ENCODE measurements at places on chromosomes 2 and 18.
A peak's percentile ranks its signal among the peaks of the same experiment; 100 is the strongest.

DNA sequence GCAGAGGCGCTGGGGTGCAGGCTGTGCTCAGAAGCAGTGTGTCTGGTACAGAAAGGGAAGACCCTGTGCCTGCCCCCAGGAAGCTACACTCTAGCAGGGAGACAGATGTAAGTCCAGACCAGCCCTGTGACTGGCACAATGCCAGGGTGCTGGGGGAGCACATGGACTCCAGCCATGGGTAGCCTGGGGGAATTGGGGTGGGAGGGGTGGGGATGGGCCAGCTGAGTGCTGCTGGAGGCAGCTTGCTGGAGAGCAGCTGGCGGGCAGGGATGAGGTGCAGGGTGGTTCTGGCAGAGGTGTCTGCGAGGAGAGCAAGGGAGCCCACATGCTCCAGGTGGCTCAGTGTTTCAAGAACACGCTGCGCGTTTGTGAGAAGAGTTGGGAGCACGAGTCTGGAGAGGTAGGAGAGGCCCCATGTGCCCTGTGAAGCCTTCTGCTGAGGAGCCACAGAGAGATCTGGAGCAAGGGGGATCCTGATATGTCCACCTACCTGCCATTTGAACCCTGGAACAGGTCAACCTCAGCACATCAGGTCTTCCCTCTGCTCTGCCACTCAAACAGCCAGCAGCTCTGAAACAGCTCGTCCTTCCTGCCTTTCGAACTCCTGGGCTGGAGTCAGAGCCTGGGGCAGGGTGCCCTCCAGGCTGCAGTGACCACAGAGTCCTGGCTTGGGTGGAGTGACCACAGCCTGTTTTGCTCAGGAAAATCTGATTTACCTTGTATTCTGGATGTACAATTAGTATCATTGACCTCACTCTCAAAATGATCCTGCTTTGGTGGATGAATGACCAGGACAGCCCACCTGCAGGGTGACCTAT lies 15.1 kb downstream of the ALLC start:
- DNase-seq: no peak

DNA sequence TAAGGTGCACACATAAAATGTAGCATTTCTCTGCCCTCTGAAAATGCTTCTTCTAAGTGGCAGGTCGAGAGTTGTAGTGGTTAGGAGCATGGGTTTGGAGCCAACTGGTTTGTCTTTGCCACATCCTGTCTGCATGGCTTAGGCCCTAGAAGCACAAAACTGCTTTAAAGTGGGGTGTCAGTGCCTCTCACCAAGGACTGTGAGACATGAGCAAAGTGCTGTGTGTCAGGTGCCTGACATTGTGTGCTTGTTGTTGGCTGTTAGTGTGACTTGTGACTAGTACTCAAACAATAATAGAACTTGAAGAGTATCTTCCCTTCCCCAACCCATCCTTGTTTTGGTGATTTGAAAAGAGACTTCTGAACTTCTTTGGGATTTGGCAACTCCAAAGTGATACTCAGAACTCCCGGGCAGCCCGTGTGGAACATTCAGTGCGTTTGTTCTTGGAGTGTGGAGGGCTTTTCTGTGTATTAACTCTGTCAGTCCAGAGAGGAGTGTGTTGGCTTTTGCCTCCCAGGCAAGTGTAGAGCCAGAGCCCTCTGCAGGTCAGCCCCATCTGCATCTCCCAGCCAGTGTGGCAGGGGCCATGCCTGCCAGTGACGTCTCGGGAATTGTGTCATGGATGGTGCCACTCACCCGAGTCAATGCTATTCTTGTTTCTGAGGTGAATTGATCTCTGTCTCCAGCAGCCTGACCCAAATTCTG lies 5.0 kb downstream of the MGAT5 start:
- DNase-seq: no peak

DNA sequence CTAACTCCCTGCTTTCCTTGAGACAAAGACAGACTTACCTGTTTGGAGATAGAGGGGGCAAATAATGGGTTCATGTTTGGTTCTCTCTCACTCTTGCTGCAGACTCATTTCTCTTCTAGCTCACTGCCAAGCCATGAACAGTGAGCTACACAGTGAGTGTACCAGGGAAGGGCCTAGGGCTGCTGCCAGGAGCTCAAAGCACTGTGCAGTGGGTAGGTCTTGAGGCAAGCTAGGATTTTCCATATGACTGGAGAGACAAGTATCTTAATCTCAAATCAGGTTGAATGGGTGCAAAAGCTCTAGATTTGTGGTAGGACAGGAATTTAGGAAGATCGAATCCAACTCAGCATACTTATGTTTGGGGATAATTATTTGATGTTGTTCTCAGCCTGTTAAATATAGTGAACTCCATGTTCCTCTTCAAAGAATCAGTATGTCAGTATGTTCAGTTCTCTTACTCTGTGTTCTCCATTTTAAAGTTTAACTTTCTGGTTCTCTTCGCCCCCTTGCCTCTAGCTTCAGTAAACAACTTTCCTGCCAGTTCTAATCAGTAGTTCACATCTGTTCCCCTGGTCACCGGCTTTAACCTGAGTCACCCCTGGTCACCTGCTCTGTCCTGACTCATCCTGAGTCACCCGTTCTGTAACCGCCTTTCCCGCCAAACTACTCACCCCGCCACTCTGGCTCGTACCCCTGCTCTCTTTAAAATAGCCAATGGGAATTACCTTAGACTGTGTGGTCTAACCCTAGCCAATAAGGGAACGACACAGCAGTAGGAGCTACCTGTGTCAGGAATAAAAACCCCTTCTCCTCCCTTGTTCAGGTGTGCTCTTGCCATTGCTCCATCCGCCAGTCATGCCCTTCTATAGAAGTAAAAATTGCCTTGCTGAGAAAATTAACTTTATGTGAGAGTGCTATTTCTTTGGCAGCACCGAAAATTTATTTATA lies 21.9 kb downstream of the SLC25A52 start:
- no peak for DNase-seq

DNA sequence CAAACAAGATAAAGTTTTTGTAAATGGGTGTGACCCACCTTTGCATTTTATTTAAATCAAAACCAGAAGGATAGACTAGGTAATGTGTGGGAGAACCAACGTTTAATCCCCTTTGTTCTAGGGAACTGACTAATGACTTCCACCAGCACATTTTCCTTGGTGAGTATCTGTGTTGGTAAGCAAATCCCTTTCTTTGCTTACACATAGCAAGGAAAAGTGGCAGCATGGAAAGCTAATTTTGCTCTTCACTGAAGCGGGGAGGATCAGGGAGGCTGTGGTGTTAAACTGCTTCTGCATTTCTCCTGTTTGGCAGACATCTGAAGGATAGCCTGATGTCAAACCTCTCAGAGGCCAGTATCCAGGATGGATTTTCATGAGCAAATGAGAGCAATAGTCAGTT lies 331.1 kb downstream of the PTPRM start:
- DNase-seq: no peak

DNA sequence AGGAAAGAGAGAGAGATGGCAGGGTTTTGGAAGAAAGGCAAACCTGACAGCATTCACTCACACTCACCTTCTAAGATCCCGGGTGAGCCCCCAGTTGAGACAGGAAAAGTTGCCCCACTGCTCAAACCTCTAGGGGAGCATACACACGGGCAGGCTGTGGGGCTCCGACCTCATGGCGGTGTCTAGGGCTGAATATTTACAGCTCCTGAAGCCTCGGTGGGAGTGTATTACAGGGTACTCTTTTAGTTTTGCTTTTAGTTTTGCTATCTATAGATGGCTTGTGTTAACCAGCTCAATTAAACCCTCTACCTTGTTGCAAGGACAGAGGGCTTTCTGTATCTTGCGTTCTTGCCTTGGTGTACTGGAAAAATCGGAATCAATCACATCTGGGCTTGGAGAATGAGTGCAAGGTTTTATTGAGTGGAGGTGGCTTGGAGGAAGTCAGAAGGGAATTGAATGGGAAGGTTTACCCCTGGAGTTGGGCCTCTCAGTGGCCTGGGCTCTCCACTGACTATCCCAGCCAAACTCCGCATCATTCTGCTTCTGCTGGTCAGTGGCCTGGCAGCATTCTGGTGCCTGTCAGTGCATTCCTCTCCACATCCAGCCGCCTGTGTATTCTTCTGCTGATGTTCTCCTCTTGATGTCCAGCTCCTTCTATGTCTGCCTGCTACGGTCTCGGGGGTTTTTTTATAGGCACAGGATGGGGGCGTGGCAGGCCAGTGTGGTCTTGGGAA lies 10.1 kb upstream of the IFIH1 start:
- no peak for DNase-seq

GRCh38 chr2:240963065-240963867 lies 35.2 kb upstream of the SNED1 start:
- DNase-seq: no peak

- peak; percentile 67 for DNase-seq
These were observed 217.2 kb downstream of the TNS1 start for GRCh38 chr2:217785544-217786045.

DNA sequence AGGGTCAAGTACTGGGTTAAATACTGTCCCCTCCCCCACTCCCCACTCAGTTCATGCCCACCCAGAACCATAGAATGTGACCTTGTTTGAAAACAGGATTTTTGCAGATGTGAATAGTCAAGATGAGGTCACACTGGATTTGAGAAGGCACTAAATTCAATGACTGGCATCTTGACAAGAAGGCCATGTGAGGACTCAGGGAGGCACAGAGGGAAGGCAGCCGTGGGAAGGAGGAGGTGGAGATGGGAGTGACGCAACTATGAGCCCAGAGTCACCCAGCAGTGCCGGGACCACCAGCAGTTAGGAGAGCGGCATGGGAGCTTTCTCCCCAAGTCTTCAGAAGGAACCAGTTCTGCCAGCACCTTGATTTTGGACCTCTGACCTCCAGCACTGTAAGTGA lies 257.3 kb downstream of the BCL2 start:
- DNase-seq: no peak

DNA sequence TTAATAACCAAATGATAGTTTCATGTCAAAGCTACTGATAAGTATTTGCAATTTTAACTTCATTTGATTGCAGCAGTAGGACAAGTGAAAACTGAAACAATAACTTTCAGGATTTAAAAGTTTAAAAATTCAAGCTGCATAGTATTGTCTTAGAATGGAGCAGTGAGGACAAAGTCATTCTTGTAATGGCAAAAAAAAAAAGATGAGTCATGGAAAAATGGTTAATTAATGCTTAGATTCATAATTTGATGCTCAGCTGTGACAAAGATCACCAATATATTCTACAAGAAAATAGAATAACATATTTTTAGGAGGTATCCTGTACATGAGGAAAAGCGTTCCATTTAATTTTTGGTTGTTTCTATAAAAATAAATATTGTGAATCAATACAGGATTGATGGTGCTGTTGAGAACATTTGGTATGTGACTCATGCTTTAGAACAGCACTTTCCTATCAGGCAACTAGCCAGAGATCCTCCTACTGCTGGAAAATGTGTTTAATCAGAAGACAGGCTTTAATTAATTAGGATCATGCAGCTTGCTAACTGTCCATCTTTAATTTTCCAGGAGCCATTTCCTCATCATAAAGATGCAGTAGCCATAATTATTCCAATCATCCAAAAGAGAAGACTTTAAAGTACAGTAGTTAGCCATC lies 239.0 kb upstream of the MMADHC start:
- no peak for DNase-seq

DNA sequence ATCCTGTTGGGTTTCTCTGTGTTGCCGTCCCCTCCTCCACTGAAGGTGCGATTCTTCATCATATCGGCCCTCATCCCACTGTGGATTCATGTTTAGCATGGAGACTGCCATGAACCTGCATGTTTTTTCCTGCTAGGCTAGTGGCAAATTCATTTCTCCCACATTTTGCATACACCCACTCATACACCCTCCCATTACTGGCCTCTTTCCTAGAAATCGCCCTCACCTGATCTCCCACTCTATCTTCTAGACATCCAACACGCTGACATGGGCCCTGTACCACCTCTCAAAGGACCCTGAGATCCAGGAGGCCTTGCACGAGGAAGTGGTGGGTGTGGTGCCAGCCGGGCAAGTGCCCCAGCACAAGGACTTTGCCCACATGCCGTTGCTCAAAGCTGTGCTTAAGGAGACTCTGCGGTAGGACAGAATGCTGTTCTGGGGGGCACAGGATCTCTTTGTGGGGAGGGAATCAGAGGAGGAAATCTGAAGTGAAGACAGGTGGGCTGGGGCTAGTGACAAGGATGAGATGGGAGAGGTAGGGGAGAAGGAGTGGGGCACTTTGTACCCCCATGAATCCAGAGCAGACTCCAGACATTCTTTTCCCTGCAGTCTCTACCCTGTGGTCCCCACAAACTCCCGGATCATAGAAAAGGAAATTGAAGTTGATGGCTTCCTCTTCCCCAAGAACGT lies 17.7 kb downstream of the PRKAG3 start:
- DNase-seq: no peak

GRCh38 chr18:53268455-53268854 lies 928.5 kb downstream of the DCC start:
- no peak for DNase-seq
